ENCODE measurements at places on chromosomes 3 and 15. TPM values are rescaled to one million over a fixed set of nuclear protein-coding genes. Genes with fewer than 3 reads are reported as not detected.

The CHAC1 gene
- total RNA-seq: 4.7 TPM

The MASP1 gene
- 4.8 TPM for total RNA-seq

- no peaks in the 10 kb centered on the region for H3K36me3 ChIP-seq
- H3K4me3 ChIP-seq: no peak overlapping the region
- no peaks in the 10 kb centered on the region for H3K4me1 ChIP-seq
- no peak overlapping the region for H3K27ac ChIP-seq
Observed at GRCh38 chr3:9173445-9173844, 76.0 kb downstream of the SRGAP3 start.

- DNase-seq: peak; percentile 20
- H3K27me3 ChIP-seq: no peaks in the 10 kb centered on the region
- H3K36me3 ChIP-seq: no peaks in the 10 kb centered on the region
- H3K4me1 ChIP-seq: no peaks in the 10 kb centered on the region
Observed at GRCh38 chr3:142987707-142988106, 13.7 kb upstream of the U2SURP start.

The ERICH6 gene
- total RNA-seq: 0.19 TPM

DNA sequence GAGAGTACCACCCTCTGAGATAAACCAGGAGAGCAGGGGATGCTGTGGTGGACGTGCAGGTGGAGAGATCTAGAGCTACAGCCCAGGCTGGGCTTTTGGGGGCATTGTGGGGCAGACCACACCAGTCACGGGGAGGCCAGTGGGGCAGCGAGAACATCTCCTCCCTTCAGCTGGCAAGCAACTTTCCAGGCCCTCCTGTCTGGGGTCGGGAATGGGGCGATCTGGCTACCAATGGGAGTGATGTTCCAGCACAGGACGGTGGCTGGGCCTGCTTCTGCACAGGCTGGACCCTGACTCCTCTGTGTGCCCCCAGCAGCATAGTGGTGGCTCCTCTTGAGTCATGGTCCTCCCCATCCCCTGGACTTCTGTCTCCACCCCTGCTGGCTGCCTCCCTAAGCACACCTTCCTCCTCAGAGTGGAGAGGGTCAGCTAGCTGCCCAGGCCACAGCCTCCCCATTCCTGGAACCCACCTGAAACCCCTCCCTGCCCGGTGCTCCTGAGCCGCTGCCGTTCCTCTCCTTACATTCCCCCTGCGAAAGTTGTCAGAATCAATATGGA, 16.1 kb downstream of the IRAK2 start:
- H3K4me3 ChIP-seq: no peak overlapping the region
- H3K27me3 ChIP-seq: no peaks in the 10 kb centered on the region
- H3K36me3 ChIP-seq: no peaks in the 10 kb centered on the region
- H3K4me1 ChIP-seq: no peaks in the 10 kb centered on the region
- DNase-seq: no peak

DNA sequence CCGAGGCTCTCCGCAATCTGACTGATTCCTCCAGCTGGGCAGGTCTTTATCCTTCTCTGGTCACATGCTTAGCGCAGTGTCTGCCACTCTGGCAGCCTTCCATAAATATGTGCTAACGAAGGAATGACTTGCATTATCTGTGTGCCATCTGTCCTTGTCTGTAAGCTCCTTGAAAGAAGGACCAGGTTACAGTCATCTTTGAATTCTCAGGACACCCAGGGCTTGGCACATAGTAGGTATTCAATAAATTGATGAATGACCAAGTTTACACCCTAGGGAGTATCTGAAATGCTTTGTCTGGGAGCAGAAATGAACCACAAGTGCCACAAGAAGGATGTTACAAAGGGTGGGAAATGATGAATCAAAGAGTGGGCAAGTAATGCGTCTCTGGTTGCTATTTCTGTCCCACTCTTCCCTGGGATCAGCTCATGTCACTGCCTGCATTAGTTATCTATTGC, 16.5 kb upstream of the FAM3D start:
- H3K36me3 ChIP-seq: no peaks in the 10 kb centered on the region
- H3K27ac ChIP-seq: no peak overlapping the region

The HDGFL3 gene
- 40.1 TPM for total RNA-seq

- H3K4me1 ChIP-seq: no peaks in the 10 kb centered on the region
- H3K4me3 ChIP-seq: no peak overlapping the region
- H3K27ac ChIP-seq: no peak overlapping the region
- no peaks in the 10 kb centered on the region for H3K27me3 ChIP-seq
- no peak for DNase-seq
- H3K36me3 ChIP-seq: no peaks in the 10 kb centered on the region
Observed at GRCh38 chr3:13867732-13868131, 12.1 kb downstream of the WNT7A start.

GRCh38 chr3:42216302-42216701, 49.7 kb downstream of the CCK start:
- no peak overlapping the region for H3K27ac ChIP-seq
- peaks cover 23% of the 10 kb centered on the region for H3K36me3 ChIP-seq
- H3K4me1 ChIP-seq: no peaks in the 10 kb centered on the region
- DNase-seq: no peak
- H3K4me3 ChIP-seq: no peak overlapping the region

GRCh38 chr3:58388550-58389091, 45.0 kb downstream of the PDHB start:
- peaks cover 28% of the 10 kb centered on the region for H3K4me1 ChIP-seq
- H3K27ac ChIP-seq: no peak overlapping the region
- no peak for DNase-seq

The AGBL1 gene
- not detected for total RNA-seq

- no peaks in the 10 kb centered on the region for H3K4me1 ChIP-seq
- H3K27me3 ChIP-seq: no peaks in the 10 kb centered on the region
- no peaks in the 10 kb centered on the region for H3K36me3 ChIP-seq
- H3K27ac ChIP-seq: no peak overlapping the region
Observed at GRCh38 chr3:20353286-20353685, 167.3 kb upstream of the SGO1 start.
